ENCODE measurements at places on chromosomes 3 and 15.

- DNase-seq, result no peak
These were observed 185.2 kb downstream of the MEIS2 start for GRCh38 chr15:36914960-36915808.

DNA sequence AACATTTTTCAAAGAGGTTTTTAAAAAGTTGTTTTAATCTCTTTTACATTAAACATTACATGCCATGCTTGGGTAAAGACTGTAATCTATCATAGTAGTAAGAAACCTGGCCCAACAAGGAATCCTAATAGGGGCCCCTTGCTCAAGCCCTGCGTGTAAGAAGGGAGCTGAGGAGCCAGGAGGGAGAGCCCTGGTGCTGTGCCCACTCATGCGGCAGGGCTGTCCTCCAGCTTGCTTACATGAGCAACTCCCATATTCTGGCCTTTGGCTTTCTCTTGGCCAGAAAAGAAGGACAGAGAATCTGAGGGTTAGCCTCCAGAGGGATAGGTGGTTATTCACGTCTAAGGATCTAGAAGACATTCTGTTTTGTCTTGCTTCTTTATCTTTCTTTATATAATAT, 49.8 kb downstream of the KBTBD12 start:
- DNase-seq, result no peak

GRCh38 chr3:10469441-10470119, 35.8 kb downstream of the ATP2B2 start:
- DNase-seq, result no peak

DNA sequence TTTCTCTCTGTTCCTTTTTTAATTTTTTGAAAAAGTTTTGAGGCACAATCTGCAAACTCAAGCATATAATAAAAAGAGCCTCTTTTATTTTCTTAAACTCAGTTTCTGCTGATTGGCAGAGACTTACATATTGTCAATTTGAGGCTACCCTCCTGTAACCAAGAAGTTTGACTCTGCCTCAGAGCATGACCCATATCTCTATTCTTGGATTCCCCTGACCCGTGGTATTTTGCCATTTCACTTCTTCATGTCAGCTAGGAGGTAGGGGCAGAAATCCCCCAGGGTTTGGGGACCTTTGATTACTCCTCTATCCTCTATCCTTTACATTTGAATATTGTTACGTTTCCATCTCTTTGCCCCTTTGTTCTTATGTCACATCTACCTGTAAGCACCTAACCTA, 479.1 kb upstream of the ALCAM start:
- no peak for DNase-seq

- no peak for DNase-seq
These were observed 173.3 kb upstream of the SNTN start for GRCh38 chr3:63478990-63479660.

DNA sequence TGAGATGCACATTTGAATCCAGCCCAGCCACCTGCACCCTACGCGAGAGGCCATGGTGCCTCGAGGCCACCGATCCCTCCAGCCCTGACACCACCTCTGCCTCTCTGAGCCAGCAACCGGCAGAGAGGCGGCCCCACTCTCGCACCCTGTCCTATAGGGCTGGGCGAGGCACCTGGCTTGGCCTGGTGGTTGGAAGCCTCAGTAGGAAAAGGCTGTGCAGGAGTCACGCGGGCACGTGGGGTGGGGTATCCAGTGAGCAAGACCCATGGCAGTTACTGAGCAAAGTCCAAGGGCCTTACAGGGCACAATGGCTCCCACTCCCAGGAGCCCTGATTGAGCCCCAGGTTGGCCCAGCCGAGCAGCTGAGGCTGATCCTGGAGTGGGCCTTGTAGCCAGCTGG, 12.4 kb upstream of the DUSP7 start:
- no peak for DNase-seq

- DNase-seq, result no peak
These were observed 226.6 kb downstream of the ADAMTSL3 start for GRCh38 chr15:83880529-83880928.

DNA sequence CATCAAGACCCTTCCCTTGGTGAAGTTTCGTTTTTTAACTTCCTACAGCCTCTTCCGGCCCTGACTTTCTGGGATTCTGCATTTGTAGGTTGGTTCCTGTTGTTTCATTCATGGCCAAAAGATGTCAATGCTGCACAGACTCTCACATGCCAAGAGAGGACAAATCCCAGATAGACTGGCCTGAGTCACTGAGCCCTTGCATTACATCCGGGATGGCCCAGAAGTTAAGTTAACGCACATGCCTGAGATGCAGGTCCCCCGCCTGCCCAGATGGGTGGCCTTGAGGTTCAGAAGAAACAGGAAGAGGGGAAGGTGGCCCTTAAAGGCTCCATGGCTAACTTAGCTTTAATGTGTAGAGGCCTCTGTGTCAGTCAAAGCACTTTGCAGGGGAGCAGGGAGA, 51.6 kb upstream of the SRGAP3 start:
- DNase-seq, result no peak

DNA sequence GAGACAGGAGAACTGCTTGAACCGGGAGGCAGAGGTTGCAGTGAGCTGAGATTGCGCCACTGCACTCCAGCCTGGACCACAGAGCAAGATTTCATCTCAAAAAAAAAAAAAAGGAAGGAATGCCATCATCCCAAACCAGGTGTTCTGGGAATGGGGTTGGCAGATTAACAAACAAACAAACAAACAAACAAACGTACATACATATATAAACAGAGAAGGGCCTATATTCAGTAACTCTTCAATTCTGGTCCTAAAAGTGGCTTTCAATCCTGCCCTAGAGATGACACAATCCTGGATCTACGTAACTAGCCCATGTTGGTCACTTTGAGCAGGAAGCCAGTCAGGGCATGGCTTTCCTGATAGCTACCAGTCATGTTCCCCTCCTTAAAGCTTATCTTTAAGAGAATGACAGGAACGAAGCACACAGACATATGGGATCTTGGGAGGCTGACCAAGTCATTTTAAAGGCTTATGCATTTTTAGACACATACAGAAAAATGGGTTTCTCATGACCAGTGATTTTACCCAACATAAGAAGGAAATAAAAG, 29.9 kb upstream of the RAB11A start:
- no peak for DNase-seq

GRCh38 chr3:98734735-98735134, 28.4 kb upstream of the ST3GAL6 start:
- no peak for DNase-seq

GRCh38 chr3:170010498-170010897, 27.3 kb upstream of the GPR160 start:
- no peak for DNase-seq

- DNase-seq, result no peak
These were observed 26.2 kb downstream of the RARB start for GRCh38 chr3:25454005-25454927.

DNA sequence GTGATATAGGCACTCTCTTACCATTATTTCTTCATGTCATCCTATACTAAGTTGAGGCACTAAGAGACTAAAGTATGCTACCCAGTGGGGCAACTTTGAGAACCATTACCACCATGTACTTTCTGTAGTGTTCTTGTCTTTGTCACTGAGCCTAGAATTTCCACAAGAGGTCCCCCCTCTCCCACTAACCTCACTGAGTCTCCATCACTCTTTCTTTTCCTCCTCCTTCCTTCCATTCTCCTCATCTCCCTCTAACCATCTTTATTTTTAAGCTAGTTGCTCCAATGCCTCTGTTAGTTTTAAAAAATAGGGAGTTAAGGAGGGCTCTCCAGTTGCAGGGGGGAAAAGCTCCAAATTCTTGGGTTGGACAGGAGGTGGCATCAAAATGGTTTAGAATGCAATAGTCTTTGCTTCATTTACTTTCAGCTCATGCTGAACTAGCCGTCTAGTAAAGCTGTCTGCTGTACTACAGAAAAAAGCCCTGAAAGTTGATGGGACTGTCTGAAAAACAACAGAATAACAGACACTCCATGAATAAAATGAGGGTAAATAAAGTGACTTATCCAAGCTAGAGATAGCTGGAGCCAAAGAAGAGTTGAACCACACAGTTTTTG, 85.1 kb upstream of the MYRIP start:
- no peak for DNase-seq

GRCh38 chr3:112651071-112651470, 10.1 kb upstream of the CCDC80 start:
- no peak for DNase-seq

GRCh38 chr15:47384341-47384740, 333.0 kb upstream of the SEMA6D start:
- no peak for DNase-seq

- no peak for DNase-seq
These were observed 116.7 kb downstream of the MCTP2 start for GRCh38 chr15:94348084-94348483.

- no peak for DNase-seq
These were observed 48.8 kb upstream of the ATP2B2 start for GRCh38 chr3:10554236-10554611.

GRCh38 chr3:58801541-58801940, 135.0 kb upstream of the FAM3D start:
- DNase-seq, result no peak

DNA sequence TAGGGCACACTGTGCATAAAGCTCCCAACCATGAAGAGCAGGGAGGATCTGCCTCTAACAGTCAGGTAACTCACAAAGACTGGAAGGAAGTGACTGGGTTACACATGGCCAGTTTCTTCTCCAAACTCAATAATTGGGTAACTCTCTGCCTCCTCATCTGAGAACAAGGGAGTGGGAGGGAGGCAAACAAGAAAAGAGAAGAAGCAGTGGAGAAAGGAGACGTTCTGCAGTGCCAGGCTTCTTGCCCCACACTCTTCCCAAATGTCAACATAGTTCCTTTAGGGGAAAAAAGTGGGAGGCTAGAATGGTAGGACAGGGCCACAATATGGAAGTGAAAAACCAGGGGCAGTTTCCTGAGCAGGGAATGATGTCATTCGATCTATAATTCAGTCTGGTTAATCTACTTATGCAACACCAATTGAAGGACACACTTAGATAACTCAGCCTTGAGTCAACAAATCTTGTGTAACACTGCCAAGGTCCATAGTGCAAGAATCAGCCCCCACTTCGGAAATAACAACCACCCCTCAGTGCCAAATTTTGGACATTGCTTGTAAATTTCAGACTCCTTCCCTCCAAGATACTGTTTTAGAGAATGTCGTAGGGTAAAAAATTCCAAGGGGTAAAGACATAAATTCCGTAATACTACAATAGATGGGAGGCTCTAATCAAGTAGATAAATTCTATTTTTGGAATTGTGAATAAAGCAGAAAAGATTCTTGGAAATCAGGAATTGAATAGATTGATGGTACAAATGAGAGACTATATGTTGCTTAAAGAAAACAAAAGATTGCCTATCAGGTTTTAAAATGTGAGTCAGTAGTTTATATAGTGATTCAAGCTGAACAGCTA, 143.0 kb downstream of the LPP start:
- no peak for DNase-seq
